ENCODE measurements at places on chromosomes 3 and 15.

GRCh38 chr15:40336744-40337122, 4.0 kb downstream of the CCDC9B start:
- DNase-seq, result no peak

DNA sequence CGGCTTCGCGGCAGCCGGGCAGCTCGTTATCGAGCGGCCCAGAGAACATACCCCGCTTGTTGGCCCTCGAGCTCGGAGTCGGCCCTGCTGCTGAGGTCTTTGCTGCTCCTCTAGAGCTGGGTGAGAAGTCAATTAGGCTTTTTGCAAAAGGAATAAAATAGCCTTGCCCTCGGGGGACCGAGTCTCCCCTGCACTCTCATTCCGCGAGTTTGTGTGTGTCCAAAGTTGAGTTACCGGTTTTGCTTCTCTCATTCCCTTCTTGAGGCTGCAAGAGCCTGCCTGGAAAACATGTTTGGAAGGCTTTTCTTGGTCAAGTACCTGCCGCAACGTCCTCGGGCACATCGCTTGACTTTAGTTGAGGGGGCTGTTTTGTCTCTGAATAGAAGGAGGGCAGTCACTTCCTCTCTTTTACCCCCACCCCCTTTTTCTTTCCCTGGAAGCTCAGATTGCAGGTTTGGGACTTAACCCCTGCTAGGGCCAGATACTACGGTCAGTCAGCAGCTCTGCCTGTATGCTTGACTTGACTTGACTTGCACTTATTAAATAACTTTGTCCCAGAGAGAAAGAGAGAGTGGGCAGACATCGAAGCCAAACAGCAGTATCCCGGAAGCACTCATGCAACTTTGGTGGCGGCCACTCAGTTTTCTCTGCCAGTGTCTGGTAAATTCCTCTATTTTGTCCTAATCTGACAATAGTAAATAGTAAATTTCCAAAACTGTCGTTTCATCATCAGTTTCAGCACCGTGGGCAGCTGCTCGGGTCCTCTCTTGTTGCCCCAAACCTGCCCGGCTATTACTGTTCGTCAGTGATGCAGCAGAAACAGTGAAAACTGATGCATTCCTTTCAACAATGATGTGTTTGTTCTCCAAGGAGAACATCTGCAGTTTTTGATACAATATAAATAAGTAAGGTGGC, 609 bp downstream of the RNF13 start:
- no peak for DNase-seq

DNA sequence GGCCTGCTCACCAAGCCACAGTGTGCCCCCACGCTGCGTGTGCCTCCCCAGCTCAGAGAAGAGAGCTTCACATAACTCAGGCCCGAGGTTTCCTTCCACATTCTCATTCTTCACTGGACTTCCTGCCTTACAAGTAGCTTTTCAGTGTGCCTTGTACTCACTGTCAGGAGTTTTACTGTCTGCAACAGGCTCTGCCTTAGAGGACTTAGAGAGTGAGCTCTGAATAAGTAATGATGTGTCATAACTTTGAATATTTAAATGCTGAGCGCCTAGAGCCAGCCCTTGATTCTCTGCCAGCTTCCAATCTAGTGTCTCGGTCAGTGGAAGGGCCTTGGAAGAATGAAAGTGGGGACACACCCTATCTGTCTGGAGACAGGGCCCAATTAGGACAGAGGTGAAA, 41.8 kb downstream of the ITGB5 start:
- no peak for DNase-seq

DNA sequence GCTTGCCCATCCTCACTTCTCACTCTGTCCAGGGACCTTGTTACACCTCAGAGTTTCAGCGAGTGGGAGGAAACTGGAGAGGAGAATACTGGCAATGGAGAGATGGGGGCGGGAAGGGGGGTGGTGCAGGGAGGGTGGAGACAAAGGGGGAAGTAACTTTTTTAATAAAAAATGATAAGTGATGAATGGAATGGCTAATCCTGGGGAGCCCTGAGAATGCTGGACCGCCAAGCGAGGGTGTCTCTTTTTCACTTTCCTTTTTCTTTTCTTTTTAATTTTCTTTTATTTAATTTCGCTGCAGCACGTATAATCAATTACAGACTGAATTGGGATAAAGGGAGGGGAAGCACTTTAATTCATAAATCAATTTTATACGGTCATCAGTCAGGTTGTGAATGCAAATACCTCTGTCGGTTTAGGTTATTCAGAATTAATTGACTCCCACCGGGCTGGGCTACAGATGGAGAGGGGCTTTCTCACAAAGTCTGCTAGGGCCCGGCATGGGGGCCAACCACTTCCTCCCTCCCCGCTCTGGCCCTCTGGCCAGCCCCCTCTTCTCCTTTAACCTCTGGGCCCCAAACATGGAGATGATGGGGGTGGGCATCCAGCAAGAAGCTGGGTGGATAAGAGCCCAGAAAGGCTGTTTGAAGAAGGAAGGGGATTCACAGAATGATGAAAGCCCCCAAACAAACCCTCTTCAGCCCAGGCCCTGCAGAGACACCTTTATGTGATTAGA, 106.8 kb upstream of the BOC start:
- no peak for DNase-seq

GRCh38 chr3:135109681-135110080, 314.6 kb downstream of the EPHB1 start:
- no peak for DNase-seq

- no peak for DNase-seq
These were observed 128.8 kb upstream of the OSTN start for GRCh38 chr3:191070201-191070600.
